ENCODE measurements at places on chromosomes 5 and 9. TPM values are rescaled to one million over a fixed set of nuclear protein-coding genes. Genes with fewer than 3 reads are reported as not detected.
A peak's percentile ranks its signal among the peaks of the same experiment; 100 is the strongest.

DNA sequence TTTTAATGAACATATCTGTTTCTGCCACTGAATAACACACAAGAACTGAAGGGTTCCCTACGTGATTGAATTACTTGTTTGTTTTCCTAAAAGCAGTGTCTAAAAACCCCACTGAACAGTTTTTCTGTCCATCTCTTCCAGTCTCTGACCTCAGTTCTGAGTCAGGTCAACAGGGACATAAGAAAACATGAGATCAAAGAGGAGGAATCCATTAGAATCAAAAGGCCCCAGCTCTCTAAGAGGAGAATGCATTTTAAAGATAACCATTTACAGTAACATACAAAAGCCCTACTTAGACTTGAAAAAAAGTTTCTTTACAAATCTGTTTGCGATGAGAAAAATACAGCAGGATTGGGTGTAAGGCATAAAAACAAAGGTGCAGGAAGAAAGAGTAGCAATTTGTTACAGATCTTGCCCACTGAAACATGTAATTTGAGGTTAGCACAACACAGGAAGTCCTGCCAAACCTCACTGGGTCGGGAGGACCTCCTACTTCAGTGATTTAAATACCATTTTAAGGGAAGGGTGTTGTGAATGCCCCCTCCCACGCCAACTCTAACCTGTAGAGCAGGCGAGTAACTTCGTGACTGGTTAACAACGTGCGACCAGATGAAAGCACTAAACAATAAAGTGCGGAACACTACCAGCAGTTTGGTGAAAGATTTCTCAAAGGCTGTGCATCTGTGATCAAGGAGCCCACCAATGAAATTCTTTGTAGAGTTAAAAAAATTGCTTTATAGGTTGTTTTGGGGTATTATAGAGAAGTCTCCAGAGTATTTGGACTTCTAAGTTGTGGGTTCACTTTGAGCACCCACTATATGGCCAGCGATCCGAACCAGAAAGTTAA lies 1.3 kb downstream of the QSOX2 start:
- H3K27me3 ChIP-seq: no peaks in the 10 kb centered on the region
- H3K36me3 ChIP-seq: peaks cover 16% of the 10 kb centered on the region
- no peak for DNase-seq
- H3K4me3 ChIP-seq: peak overlapping the region; percentile 80

GRCh38 chr5:53956196-53956595 lies 354.2 kb downstream of the ARL15 start:
- no peak overlapping the region for H3K27ac ChIP-seq
- H3K4me1 ChIP-seq: no peaks in the 10 kb centered on the region
- no peaks in the 10 kb centered on the region for H3K27me3 ChIP-seq
- DNase-seq: no peak
- peaks cover 34% of the 10 kb centered on the region for H3K36me3 ChIP-seq

- H3K27me3 ChIP-seq: no peaks in the 10 kb centered on the region
- H3K36me3 ChIP-seq: no peaks in the 10 kb centered on the region
- no peak for DNase-seq
- no peak overlapping the region for H3K4me3 ChIP-seq
Observed at GRCh38 chr5:103247118-103247517, 11.4 kb upstream of the MACIR start.

GRCh38 chr5:87121304-87122150 lies 146.2 kb upstream of the RASA1 start:
- peak overlapping the region; percentile 37 for H3K27ac ChIP-seq
- H3K36me3 ChIP-seq: no peaks in the 10 kb centered on the region
- H3K4me1 ChIP-seq: peaks cover 25% of the 10 kb centered on the region

- no peaks in the 10 kb centered on the region for H3K27me3 ChIP-seq
- peaks cover 34% of the 10 kb centered on the region for H3K4me1 ChIP-seq
- no peak for DNase-seq
- no peak overlapping the region for H3K4me3 ChIP-seq
- H3K36me3 ChIP-seq: no peaks in the 10 kb centered on the region
- no peak overlapping the region for H3K27ac ChIP-seq
Observed at GRCh38 chr5:132525299-132525724, 18.0 kb downstream of the IL5 start.

DNA sequence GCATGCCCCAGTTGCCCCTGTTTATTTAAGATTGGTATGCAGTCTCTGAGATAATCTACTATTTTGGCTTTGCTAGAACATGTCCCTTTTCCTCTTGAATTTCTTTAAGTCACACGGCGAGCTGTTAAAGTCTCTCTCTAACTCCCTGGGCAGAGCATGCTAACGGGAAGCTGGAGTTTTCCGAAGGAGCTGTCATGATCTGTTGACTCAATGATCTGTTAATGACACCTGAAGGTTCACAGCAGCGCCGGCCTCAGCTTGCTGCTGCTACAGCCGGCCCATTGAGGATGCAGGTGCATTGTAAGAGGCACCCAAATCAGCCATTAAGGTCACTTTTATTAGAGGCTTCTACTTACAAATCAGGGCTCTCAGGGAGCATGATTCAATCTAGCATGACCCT lies 1203.4 kb downstream of the MAT2B start:
- no peak for DNase-seq
- no peak overlapping the region for H3K4me3 ChIP-seq
- H3K36me3 ChIP-seq: no peaks in the 10 kb centered on the region
- H3K4me1 ChIP-seq: no peaks in the 10 kb centered on the region
- no peak overlapping the region for H3K27ac ChIP-seq

GRCh38 chr5:38888041-38888440 lies 42.2 kb downstream of the OSMR start:
- no peak for DNase-seq
- H3K27ac ChIP-seq: no peak overlapping the region
- H3K27me3 ChIP-seq: no peaks in the 10 kb centered on the region
- no peaks in the 10 kb centered on the region for H3K4me1 ChIP-seq

DNA sequence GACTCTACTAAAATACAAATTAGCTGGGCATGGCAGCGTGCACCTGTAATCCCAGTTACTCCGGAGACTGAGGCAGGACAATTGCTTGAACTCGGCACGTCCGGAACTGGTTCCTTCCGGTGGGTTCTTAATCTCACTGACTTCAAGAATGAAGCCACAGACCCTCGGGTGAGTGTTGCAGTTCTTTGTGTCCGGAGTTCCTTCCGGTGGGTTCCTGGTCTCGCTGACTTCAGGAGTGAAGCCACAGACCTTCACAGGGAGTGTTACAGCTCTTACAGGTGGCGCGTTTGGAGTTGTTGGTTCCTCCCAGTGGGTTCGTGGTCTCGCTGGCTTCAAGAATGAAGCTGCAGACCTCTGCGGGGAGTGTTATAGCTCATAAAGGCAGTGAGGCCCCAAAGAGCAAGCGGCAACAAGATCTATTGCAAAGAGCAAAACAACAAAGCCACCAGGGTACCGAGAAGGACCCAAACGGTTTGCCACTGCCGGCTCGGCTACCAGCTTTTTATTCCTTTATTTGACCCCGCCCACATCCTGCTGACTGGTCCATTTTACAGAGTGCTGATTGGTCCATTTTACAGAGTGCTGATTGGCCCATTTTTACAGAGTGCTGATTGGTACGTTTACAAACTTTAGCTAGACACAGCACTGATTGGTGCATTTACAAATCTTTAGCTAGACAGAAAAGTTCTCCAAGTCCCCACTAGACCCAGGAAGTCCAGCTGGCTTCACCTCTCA lies 28.6 kb upstream of the SLC6A19 start:
- no peak overlapping the region for H3K4me3 ChIP-seq
- no peak overlapping the region for H3K27ac ChIP-seq
- H3K36me3 ChIP-seq: no peaks in the 10 kb centered on the region
- peaks cover 7% of the 10 kb centered on the region for H3K4me1 ChIP-seq
- no peaks in the 10 kb centered on the region for H3K27me3 ChIP-seq

DNA sequence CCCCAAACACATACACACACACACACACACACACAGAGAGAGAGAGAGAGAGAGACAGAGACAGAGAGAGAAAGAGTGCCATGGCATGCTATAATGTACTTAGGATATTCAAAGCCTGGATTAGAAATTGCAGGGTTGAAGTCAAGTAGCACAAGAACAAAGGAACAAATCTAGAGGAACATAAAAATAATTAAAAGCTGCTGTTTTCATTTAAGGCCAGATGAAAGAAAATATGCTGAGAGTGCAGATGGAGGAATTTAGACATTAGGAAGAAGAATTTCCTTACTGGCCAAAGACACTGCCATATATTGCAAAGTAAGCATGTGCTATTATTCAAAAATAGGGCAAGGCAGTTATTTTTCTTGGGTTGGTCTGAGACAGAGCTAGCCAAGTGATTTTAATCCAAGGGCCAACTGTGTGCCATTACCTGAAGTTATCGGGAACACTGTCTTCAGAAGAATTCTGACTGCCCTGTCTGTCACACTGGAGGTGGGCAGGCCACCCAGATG lies 31.7 kb downstream of the HSD17B3 start:
- H3K4me1 ChIP-seq: no peaks in the 10 kb centered on the region
- no peak overlapping the region for H3K4me3 ChIP-seq
- DNase-seq: no peak
- no peaks in the 10 kb centered on the region for H3K27me3 ChIP-seq
- no peaks in the 10 kb centered on the region for H3K36me3 ChIP-seq

- H3K27me3 ChIP-seq: no peaks in the 10 kb centered on the region
- no peak for DNase-seq
- H3K36me3 ChIP-seq: no peaks in the 10 kb centered on the region
Observed at GRCh38 chr9:75812141-75812540, 78.3 kb upstream of the PCSK5 start.

Gene TMEM215
- not detected for total RNA-seq

Gene CARD6
- 37.1 TPM for total RNA-seq

Gene AQP3
- total RNA-seq: 62.1 TPM

Gene LOX
- 6.2 TPM for total RNA-seq

Gene NUDCD2
- 25.9 TPM for total RNA-seq

Measured in spleen (tissue), 13 donors.